Hippocampal formation (tissue), 2 donors: ENCODE measurements at places on chromosomes 6 and 20.

- no peak for DNase-seq
These were observed 6.0 kb upstream of the ARMC12 start for GRCh38 chr6:35730745-35731413.

GRCh38 chr20:10078403-10078802 is 43.6 kb downstream of the ANKEF1 start:
- DNase-seq, result no peak

DNA sequence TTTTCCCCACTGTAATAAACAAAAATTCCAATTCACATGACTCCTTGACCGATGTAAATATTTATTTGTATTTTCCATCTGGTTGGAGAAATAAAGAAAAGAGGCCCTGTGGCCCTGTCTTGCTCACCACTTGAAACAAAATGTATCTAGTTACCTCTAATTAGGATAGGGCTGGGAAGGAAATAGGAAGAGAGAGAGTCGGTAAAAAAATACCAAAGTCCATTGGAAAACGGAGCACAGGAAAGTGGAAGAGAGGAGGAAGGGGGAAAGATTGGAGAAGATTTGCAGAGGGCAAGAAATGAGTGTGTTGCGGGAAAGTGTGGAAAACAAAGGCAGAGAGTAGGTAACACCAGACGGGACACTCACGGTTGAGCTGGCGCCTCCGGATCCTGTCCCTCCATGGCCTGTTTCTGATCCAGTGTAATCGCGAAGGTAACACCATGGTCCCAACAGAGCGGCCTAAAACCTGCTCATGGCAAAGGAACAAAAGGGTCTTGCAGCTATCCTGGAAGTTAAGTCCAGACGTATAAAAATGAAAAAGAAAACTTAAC is 105.8 kb upstream of the RIPOR2 start:
- DNase-seq, result no peak

- DNase-seq, result no peak
These were observed 588.0 kb upstream of the ARID1B start for GRCh38 chr6:156189195-156189594.

- no peak for DNase-seq
These were observed 93.6 kb downstream of the NCR2 start for GRCh38 chr6:41428996-41429421.

DNA sequence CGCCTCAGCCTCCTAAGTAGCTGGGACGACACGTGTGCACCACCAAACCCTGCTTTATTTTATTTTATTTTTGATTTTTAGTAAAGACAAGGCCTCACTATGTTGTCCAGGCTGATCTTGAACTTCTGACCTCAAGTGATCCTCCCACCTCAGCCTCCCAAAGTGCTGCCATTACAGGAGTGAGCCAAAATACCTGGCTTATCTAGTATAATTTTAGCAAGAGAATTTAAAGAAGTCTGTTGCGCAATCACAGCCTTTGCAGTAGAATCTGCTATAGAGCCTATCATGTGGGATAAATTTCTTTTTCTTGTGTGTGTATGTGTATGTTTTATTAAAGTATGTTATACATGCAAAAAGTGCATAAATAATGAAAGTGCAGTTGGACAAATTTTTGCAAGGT is 92.1 kb upstream of the ANKEF1 start:
- no peak for DNase-seq

GRCh38 chr6:161503570-161503969 is 229.7 kb upstream of the AGPAT4 start:
- DNase-seq, result no peak

- DNase-seq, result no peak
These were observed 27.7 kb upstream of the KCNG1 start for GRCh38 chr20:51050531-51051075.

GRCh38 chr6:41570259-41570615 is 24.1 kb downstream of the FOXP4 start:
- no peak for DNase-seq

- no peak for DNase-seq
These were observed 465.2 kb downstream of the MAFB start for GRCh38 chr20:40223810-40224209.

GRCh38 chr6:139955366-139956155 is 581.1 kb upstream of the CITED2 start:
- no peak for DNase-seq

DNA sequence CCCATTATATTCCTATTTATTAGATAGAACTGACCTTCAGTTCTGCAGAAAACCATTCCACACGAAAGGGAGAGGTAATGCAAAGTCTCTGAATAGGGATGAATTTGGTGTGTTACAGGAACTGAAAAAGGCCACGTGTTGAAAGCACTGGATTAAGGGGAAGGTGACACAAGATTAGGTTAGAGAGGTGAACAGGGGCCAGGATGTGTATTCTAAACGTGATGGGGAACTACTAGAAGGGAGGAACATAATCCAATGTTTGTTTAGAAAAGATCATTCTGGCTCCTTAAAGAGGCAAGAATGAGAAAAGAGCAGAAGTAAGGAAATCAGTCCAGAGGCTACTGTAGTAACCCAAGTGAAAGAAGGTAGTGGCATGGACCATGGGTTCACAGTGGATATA is 6.3 kb upstream of the ZKSCAN8 start:
- no peak for DNase-seq

DNA sequence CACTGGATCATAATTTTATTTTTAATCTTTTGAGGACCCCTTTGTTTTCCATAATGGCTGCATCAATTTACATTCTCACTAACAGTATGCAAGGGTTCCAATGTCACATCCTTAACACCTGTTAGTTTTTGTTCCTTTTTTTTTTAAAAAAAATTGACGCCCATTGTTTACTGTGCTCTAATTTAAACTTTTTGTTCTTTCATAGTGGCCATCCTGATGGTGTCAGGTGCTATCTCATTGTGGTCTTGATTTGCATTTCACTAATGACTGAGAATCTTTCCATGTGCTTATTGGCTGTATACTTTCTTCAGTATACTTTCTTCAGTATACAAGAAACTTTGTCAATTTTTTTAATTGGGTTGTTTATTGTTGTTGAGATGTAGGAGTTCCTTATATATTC is 347.0 kb downstream of the RNGTT start:
- DNase-seq, result no peak

DNA sequence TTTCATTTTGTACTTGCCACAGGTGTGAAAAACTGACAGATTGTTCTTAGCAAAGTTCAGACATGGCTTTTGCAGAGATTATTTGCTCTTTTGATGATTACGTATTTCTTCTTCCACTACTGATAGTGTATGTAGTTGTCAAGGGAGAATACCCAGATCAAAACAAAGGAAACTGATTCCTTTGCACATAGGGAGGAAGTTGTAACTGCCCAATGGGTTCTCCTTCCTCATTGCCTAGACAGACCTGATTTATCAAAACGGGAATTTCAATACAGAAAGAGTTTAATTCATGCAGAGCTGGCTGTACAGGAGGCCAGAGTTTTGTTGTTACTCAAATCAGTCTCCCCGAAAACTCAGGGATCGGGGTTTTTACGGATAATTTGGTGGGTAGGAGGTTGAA is 214.7 kb downstream of the BCAS1 start:
- no peak for DNase-seq

GRCh38 chr20:53639647-53640440 is 46.2 kb upstream of the ZNF217 start:
- no peak for DNase-seq

DNA sequence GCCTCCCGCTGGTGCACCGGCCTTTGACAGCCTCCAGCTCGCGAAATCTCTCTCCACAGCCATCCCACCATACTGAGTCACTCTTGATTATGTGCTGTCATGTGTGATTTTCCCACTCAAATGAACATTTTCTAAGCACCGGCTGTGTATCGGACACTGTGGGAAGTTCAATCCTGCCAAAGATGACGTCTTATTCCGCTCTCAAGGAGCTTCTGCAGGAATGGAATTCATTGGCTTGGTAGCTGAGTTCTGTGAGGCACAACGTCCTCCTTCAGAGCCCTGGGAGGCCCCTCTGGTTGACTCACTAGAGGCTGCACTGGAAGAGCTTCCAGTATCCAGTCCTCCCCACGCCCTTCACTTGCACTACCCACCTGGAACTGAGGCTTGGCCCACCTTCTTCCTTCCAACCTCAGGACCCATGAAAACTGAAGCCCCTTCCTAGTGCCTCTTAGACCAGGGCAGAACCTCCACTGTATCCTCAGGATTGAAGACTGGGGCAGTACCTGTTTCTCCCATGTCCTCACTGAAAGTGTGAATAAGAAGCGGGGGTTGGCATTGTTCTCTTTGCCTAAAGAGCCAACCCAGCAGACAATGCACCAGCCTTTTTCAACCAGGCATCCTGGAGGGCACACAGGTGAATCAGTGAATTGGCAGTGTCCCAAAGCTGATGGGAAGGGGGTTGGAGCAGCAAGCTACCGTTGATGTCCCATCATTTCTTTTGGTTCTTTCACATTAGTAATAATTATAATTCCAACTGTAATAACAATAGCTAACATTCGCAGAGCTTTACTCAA is 1.7 kb downstream of the UNC5CL start:
- DNase-seq, result no peak

DNA sequence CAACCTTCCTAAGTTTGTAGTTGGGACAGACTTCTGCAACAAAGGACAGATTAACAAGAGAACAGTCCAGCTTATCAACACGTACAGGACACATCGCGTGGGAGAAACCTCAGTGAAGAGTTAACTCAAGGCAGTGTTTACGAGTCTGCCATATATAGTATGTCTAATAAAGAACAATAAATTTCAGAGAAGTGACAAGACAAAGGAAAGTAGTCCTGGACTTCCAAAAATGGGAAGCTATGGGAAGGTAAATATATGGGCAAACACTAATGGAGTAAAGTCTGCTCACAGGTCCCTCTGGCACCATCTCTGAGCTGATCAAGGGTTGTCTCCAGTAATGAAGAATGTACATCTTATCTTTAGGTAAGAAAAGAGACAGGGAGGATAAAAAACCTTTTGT is 34.9 kb downstream of the GCM1 start:
- DNase-seq, result no peak

DNA sequence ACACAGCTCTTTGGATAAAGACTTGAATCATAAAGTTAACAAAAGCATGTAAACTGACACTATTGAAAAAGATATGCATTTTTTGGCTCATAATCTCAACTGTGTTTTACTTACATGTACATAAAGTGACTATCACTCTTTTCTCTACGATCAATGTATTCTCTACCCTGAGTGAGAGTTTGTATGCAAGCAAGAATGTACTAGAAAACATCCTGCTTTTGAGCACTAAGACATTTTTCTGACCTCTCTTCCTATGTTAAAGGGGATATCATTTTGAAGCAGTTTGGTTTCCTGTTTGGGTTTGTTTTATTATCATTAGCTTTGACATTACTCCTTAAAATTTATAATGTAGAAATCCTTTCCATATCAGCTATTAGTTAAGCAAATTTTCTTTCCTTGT is 910.8 kb downstream of the C6orf118 start:
- no peak for DNase-seq

GRCh38 chr6:121881974-121882667 is 446.7 kb downstream of the GJA1 start:
- DNase-seq, result no peak

DNA sequence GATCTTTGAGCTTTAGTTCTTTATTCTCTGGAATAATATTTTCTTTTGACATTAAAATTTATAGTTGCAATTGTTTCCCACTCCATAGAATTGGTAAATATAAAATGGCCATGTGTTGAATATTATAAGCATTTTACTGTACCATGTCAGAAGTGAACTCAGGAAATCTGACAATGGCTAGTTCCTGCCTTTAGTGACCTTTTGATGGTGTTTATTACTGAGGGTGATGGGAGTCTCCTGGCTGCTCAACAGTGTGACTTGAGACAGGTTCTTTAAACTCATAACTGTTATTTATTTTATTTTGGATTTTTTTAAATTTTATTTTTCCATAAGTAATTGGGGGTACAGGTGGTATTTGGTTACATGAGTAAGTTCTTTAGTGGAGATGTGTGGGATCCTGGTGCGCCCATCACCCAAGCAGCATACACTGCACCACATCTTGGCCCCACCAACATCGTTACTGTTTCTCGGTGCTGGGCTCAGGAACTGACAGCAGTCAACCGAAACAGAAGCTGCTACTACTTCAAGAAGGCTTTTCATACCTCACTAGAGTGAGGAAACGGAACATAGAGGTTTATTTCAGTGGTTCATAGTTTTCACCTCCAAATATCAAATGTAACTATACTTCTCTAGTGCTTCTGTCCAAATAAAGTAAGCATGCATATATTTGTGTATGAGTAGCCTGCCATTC is 90.4 kb downstream of the PLEKHG1 start:
- no peak for DNase-seq

DNA sequence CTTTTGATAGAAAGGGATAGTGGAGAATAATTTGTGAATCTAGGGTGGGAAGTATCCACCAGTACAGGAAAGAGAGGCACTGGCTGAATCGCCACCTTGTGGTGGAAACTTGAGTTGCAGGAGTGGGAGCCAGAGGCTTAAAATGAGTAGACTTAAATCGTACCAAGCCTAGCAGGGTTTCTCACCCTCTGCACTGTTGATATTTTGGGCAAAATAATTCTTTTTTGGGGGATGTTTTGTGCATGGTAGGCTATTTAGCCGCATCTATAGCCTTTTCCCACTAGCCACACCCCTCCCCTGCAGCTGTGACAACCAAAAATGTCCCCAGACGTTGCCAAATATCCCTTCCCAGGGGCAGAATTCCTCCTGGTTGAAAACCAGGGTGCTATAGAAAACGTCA is 119.1 kb downstream of the DHX35 start:
- DNase-seq, result peak; percentile 57

DNA sequence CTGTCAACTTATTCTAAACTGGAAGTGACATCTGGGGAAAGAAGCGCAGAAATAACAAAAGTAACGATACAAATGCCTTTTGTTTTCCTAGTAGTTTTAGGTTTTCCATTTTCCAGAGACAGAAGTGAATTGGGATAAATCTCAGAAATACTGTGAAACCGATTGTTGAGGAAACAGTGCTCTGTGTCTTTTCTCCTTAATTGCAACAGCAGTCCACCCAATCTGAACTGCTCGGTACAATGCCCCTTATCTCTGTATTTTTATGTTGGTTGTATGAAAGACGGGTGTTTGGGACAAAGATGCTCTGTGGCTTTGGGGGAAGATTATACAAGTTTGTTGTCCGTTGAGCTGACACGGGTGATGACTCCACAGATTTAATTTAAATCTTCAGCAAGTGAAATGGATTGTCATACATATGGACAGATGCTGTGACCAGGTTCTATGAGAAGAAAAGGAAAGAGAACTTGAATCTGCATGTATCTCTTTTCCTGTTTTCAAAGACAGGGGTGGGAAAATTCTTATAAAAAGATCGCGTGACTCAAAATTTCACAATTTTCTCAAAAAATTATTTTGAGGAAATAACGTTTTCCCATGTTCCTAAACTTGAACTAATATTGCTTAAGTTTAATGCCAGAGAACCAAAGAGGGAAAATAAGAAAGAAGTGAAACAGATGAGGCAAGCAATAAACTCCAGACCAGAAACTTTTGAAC is 41.2 kb downstream of the SASH1 start:
- no peak for DNase-seq

- no peak for DNase-seq
These were observed 39.4 kb downstream of the CDYL start for GRCh38 chr6:4815584-4815983.

- DNase-seq, result no peak
These were observed 67.1 kb upstream of the NOTCH4 start for GRCh38 chr6:32290886-32291450.
